Stimulated activated CD8-positive, alpha-beta memory T cell treated with anti-CD3 and anti-CD28 coated beads, Interleukin-7, amount 100 ng/mL, for 4 hours (primary cell): ENCODE measurements at places on chromosomes 16 and 17.
A peak's percentile ranks its signal among the peaks of the same experiment; 100 is the strongest.

DNA sequence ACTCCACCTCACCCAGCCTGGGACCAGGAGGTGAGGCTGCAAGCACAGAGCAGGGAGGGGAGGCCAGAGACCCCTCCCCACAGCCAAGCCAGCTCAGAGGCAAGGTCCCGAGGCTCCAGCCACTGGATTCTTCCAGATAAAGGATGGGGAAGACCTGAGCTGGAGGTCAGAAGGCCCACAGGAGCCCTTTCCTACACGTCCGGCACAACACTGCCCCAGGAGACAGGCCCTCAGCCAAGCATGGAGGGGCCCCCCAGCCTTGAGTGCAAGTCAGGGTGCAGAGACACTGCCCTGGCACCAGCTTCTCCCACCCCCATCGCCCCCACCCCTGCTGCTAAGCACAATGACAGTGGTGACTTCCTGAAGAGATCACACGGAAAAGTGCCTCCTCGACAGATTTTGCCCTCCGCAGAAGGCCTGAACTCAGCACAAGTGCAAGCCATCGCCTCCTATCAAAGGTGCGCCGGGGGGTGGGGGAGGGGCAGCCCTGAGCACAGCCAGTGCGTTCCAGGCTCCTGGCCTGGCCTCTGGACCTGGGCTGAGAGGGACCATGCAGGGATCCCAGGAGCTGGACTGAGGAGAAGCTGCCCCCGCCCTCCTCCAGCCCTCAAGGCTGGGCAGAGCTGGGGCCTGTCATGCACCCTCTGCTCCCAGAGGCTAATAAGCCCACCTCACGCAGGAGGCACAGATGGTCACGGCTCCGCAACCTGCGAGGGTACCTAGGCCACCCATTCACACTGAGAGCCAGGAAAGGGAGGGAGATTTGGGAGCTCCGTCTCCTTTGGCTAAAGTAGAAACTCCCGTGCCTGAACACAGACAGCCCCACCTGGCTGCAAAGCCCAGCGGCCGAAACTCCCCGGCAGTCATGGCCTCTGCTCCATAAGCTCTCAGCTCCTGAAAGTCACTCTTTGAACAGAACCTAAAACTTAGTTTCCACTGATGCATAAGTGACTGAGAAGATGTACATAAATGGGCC lies 2.7 kb downstream of the MAFG start:
- no peak for DNase-seq

DNA sequence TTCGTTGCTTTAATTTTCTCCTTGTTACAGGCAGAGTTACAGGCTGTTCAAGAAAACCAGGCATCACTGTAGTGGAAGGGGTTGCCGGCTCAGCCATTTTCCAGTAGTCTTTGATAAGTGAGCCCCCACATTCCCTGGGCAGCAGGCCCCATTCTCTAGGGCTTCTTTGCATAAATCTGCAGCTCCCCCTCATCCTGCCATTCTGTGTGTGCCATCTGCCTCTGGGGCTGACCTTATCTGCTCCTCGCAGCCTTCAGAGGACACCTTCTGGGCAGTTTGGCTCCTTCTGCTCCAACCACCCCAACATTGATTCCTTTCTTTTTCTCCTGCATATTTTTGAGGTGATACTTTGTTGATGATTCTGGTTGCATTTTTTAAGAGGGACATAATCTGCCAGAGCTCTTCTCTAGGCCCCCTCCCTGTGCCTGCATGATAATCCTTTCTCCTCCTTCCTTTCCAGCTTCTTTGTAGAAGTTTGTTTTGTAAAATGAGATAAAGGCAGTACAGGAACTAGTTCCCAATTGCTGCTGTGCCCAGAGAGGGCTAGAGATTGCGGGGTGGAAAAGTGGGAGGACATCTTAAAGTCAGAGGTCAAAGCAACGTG lies 17.1 kb downstream of the RND2 start:
- DNase-seq: no peak

GRCh38 chr16:77569406-77569805 lies 134.6 kb upstream of the ADAMTS18 start:
- DNase-seq: no peak

- no peak for DNase-seq
Observed at GRCh38 chr16:48136547-48137360, 19.0 kb downstream of the ABCC12 start.

GRCh38 chr16:85673529-85674417 lies 15.0 kb downstream of the GINS2 start:
- DNase-seq: no peak

DNA sequence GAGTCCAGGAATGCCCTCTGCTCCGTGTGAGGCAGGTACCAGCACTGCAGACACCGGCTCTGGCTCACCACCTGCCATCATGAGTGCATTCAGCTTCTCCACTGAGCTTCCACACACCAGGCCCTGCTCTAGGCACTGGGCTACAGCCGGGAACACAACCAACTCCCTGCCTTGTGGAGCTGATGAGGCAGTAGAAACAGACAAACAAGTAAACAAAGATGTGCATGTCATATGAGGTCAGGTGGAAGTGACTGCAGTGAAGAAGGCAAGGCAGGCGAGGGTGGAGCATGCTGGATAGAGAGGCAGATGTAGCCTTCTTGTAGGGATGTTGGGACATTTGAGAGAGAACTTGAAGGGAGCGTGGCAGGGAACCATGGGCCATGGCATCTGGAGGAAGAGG lies 5.0 kb downstream of the NLRC5 start:
- no peak for DNase-seq

GRCh38 chr17:50177476-50177875 lies 11.7 kb downstream of the SGCA start:
- DNase-seq: no peak

GRCh38 chr16:86556576-86556975 lies 1.5 kb upstream of the MTHFSD start:
- DNase-seq: no peak

DNA sequence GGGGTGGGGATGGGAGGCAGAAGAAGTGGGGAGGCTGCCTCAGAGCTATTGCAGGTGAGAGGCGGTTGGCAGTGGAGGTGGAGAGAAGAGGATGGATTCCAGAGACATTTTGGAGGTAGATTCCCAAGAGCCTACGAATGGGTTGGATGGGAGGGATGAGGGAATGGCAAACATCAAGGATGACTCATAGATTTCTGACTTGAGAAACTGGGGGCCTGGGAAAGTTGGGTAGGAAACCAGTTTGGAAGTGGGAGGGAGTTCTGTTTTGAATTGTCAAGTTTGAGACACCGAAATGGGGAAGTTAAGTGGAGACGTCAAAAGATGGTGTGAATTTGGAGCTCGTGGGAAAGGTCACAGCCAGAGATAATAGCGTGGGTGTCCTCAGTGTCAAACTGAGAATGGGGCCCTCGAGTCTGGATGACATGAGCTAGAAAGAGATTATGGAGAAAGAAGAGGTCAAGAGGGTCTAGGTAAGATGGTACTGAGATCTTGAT lies 6.2 kb upstream of the CYLD start:
- no peak for DNase-seq

DNA sequence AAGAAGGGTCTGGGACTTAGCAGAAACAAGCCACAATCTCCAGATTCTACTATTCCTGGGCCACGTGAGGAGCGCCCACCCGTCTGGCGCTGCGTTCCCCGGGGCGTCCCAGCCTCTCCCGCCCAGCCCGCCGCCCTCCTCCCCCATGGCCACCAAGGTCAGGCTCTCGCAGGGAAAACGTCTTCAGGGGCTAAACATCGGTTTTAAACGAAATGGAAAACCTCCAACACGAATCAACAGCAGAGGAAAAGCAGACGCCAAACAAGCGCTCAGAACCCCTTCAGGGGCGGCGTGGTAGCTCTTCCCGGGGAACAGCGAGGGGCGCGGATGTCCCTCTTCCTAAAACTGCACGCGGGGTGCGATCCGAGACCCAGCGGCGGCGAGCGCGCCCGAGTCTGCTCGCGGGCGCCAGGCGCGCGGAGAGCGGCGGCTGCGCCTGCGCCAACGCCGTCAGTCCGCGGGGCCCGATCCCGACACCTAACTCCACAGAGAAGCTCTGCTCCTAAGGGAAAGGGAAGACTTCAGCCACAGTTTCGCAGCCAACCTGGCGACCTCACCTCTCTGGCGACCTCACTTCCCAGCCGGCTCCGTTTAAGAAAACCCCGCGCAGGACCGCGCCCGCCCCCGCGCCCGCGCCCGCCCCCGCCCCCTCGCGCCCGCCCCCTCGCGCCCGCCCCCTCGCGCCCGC lies 505 bp upstream of the COG1 start:
- DNase-seq: peak; percentile 20

- no peak for DNase-seq
Observed at GRCh38 chr17:15264542-15264941, 584 bp downstream of the PMP22 start.

- no peak for DNase-seq
Observed at GRCh38 chr16:53061256-53061655, 6.5 kb downstream of the CHD9 start.

GRCh38 chr16:85848986-85849385 lies 49.5 kb downstream of the COX4I1 start:
- no peak for DNase-seq

DNA sequence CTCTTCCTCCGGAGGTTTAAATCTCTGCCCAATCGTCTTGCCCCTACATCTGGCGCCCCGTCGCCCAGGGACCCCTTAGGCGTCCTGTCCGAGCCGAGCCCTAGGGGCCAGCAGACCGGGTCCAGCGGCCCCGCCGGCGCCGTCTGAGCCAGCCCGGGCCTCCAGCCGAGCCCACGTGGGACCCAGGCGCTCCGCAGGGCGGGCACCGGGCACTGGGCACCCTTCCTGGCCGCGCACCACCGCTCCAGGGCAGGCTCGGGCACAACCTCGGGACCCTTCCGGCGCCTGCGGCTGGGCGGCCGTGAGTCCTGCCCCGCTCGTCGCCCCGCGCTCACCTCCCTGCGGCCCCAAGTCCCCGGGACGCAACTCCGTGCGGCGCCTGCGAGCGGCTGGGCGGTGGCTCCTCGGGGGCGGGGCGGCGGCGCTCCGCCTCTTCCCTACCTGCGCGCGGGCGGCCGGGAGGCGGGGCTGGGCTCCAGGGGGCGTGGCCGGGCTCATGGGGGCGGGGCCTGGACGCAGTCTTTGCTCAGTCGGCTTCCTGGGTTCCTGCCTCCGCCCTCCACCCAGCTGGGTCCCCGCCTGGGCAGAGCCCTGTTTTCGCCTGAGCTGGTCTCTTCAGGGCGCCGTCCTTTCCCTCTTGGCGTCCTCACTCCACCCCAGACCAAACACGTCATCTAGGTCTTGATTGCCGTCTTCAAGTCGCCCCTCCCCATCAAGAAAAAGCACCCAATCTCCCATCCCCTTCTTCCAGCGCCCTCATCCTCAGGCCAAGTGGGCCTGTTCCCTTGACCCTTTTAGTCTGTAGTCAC lies at the start of gene RHBDF2:
RHBDF2 (minus strand) TSS at position 406 of the 809 bp plus-strand sequence. CDS start 19,899 bp downstream, outside the sequence.
- DNase-seq: peak; percentile 93

DNA sequence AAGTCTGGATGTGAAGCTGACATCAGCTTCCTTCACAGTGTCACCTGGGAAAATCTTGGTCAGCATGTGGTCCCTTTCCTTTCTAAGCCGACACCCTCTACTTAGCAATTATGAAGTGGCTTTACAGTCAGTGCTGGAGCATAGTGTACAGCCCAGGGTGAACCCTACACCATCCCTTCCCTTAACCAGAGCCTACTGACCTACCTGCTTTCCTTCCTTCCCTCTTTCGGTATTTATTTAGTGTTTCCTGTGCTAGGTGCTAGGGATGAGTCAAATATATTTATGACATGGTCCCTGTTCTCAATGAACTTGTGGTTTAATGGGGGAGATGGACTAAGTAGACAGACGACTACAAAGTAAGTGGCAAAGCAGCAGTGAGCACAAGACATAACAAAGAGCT lies 77.5 kb downstream of the CDK5R1 start:
- DNase-seq: no peak

DNA sequence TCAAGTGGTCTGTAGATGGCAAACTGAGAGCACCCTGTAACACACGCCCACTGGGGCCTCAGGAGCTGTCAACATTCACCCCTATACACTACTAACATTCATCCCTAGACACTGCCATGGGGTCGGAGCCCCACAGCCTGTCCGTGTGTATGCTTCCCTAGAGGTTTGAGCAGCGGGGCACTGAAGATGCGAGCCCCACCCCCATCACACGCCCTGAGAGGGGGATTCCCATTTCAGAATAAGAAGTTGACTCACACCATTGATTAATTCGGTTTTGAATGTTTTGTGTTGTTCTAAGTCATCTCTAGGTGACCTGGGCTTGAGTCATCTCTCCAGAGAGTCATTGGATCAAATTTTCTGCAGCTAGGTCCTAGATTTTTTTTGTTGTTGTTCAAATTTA lies 37.3 kb upstream of the MMD start:
- peak; percentile 3 for DNase-seq

DNA sequence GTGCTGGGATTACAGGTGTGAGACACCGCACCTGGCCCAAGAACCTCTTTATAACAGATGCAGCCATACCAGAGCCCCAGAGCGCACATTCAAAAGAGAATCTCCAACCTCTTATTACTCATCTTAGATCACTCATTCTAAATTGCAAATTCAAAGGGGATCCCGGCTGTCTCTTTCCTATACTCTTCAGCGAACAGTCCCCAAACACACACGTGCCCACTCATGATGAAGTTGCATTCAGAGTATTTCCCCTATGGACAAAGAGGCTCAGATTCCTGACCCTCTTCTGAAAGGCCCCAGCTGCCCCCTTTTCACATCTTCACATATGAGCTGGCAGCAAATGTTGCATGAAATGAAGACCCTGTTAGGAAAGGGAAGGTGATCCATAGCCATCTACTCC lies 22.5 kb upstream of the ABR start:
- no peak for DNase-seq

DNA sequence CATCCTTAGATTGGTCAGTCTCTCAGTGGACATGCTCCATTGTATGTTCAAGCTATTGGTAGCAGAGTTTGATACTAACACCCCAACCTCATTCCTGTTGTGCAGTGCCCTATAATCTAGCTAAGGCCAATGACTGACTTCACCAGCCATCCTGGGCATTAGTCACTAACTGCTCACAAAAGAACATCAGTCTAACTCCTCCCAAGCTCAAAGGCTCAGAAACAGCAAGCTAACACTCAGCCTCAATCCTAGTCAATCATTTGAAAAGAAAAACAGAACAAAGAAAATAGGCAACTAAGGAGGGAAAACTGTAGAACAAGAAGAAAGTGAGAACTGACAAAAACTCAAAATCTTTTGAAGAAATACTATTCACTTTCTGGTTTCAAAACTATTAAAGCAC lies 199.1 kb upstream of the C17orf78 start:
- no peak for DNase-seq

DNA sequence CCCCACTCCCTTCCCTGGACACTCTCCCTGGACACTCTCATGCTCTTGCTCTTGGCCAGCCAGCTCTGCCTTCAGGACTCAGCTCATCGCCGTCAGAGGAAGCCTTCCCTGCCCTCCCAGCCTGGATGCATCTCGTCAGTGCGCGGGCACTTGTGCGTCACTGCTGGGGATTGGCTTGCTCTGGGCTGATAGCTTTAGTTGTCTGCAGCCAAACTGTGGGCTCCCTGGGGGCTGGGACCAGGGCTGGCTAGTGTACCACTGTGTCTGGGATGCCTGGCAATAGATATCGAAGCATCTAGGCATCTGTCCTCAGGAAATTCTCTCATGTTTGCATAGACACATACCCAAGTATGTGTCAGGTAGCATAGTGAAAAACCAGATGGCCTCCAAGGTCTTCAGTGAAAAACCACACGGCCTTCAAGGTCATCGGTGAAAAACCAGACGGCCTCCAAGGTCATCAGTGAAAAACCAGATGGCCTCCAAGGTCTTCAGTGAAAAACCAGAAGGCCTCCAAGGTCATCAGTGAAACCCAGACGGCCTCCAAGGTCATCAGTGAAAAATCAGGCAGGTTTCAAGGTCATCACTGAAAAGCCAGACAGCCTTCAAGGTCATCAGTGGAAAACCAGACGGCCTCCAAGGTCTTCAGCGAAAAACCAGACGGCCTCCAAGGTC lies 72.0 kb downstream of the CMIP start:
- DNase-seq: no peak
